NCI-H510A treated with DMSO at 0.1 percent for 48 hours (cell line): ENCODE measurements at places on chromosomes 13 and 19.
A peak's percentile ranks its signal among the peaks of the same experiment; 100 is the strongest.

DNA sequence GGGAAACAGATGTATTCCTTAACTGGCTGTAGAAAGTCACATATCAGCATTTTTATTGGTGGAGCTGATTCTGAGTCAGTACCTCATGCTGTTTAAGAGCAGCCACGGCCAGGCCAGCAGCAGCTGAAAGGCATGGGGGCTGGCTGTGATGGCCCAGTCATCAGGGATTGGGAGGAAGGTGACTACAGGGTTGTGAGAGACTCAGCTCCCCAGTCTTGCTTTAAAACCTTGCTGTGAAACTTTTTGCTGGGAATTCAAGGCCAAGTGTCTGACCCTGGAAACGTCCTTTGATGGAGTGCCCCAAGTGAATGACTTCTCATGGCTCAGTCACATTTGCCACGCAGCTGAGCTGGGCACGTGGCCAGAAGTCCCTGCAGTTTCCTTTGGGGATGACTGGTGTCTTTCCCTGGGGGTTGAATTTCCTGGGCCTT, 39.1 kb upstream of the RNF113B start:
- no peak for DNase-seq

DNA sequence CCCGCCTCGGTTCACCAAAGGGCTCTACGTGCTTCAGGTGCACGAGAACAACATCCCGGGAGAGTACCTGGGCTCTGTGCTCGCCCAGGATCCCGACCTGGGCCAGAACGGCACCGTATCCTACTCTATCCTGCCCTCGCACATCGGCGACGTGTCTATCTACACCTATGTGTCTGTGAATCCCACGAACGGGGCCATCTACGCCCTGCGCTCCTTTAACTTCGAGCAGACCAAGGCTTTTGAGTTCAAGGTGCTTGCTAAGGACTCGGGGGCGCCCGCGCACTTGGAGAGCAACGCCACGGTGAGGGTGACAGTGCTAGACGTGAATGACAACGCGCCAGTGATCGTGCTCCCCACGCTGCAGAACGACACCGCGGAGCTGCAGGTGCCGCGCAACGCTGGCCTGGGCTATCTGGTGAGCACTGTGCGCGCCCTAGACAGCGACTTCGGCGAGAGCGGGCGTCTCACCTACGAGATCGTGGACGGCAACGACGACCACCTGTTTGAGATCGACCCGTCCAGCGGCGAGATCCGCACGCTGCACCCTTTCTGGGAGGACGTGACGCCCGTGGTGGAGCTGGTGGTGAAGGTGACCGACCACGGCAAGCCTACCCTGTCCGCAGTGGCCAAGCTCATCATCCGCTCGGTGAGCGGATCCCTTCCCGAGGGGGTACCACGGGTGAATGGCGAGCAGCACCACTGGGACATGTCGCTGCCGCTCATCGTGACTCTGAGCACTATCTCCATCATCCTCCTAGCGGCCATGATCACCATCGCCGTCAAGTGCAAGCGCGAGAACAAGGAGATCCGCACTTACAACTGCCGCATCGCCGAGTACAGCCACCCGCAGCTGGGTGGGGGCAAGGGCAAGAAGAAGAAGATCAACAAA, 2.6 kb downstream of the PCDH17 start:
- DNase-seq = no peak

DNA sequence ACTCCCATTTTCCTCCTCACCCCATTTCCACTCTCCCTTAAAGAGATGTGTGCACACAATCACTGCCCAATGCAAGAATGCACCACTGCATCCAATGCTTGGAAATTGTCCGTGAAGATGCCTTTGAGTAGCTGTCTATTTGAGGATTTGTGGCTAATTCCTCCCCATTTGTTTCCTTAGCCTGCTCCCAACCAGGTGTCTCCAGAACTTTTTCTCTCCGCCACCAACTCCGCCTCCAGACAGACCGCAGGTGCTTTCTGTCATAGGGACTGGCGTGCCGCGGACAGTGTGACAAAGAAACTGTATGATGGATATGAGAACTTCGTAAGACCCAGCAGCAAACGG, 461 bp upstream of the TM9SF2 start:
- DNase-seq = no peak

DNA sequence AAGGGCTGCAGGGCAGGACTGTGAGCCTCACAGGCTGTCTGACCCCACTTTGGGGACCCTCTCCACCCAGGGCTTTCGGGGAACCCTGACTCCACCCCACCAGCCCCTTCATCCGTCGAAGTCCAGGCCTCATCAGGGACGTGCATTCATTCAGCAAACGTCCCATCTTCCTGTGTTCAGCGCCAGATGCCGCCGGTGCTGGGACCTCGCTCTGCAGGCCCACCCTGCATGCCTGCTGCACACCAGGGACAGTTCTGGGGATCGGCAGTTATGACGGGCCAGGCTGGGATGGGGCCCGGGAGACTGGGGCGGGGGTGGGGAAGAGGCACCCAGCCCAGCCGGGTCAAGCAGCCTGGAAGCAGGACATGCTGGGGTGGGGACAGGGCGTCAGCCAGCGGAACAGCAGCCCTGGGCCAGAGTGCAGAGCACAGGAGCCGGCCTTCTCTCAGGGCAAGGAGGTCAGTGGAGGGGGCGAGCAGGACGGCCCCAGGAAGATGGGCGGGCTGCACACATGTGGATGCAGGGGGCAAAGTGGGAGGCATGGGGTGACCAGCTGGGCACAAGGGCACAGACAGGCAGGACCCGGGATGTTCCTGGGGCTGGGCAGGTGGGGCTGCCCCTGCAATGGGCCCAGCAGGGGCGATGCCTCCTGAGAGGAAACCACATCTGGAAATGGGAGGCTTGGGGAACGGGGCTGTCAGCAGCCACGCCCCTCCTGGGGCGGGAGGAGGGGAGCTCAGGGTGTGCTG, 5.1 kb downstream of the GAMT start:
- DNase-seq = no peak

DNA sequence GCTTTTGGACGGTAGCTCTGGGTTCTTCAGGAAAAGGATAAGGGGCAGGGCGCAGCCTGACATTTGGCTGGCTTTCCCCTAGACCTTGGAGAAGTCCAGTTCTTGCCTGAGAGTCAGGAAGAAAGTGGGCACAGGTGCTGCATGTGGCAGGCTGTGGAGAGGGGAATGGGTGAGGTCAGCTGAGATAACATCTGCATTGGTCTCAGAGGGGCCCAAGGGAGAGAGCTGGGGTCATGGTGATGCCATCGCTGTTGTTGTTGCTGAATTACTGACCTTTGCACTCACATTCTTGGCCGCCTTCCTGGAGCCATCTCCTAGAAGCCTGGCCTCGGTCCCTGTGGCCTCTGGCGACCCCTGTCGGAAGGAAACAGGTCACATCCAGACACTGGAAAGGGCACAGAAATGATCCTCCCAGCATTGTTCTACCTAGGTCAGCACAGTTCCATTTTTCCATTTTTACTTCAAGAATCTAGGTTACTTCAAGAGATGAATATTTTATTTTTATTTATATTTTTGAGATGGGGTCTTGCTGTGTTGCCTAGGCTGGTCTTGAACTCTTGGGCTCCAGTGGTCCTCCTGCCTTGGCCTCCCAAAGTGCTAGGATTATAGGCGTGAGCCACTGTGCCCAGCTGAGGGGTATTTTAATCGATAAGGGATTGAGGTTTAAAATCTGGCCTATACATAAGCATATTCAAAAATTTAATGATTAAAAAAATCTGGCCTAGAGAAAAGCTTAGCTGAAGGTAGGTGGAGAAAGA, 6.5 kb upstream of the LIPE start:
- no peak for DNase-seq

GRCh38 chr13:101673360-101674105, 221.1 kb downstream of the ITGBL1 start:
- no peak for DNase-seq

- peak; percentile 15 for DNase-seq
These were observed at the start of gene NCAN for GRCh38 chr19:19211499-19212420. Gene NCAN (plus strand): TSS chr19:19211958. CDS start chr19:19216954, 4,996 bp downstream.

DNA sequence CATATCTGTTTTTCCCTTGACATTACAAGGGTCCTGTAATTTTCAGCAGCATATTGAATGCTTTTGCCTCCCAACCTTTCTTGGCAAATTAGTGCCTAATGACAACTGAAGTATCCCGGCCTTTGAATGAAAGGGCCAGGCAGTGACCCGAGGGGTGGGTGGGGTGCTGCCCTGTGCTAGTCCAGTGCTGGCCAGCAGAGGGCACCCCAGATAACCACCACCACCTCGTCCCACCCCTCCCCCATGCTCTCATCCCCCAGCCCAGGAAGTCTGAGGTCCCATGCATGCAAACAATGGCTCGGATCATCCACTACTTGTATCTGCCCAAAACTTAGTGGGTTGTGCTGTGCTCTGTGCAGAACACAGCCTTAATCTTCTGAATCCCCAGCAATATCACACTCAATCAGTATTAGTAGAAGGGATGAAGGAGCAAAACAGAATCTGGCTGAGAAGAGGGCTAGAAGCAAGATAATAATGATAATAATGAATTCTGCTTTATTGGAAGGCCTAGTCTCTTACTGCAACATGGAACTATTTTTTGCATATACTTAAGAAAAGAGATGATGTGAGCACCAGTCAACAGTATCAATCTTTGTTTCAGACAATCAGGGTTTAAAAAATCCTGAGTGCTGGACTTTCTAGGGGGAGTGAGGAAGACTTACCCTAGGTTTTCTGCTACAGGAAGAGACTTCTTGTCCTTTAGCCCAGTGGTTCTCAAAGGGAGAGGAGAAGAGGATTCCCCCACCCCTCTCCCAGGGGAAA, 3.8 kb downstream of the ATP12A start:
- DNase-seq = peak; percentile 38

GRCh38 chr13:77745784-77746183, 48.3 kb downstream of the SLAIN1 start:
- DNase-seq = no peak
